ENCODE measurements at places on chromosomes 5 and 9.

DNA sequence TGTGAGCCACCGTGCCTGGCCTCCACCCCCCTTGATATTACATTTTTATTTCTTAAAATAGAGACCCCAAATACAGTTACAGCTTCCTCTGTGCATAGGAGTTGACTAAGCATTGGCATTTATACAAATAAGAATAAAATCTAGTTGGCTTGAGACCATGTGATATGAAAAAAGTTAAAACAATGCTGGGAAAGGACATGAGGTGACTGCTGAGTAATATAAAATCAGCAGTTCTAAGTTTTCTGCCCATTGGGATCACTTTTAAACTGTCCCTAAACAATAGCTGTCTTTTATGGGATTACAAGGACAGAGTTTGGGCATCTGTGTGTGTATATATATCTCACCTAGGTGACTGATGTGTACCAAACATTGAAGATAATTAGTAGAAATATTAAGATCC lies 96.6 kb downstream of the UBE2R2 start:
- DNase-seq = no peak

- no peak for DNase-seq
Measured at GRCh38 chr9:132185073-132186009, 23.5 kb downstream of the NTNG2 start.

DNA sequence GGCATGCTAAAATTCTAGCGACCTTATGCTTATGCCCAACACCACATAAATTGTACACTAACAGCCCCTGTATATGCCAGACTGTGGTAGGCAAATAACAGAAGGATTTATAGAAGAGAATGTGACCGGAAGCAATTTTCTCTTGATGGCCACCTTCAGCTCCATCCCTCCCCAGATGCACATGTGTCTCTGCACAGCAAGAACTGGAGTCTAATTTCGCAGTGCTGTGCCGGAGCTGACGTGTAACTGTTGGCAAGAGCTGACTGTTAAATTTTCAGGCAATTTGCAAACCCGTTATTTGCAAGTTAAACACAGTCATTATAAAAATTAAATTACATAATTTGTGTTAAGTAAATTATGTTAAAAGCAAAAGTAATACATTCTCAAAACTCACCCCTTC lies 48.4 kb downstream of the PCA3 start:
- no peak for DNase-seq

- DNase-seq = no peak
Measured at GRCh38 chr9:124831642-124832364, 21.5 kb upstream of the WDR38 start.

DNA sequence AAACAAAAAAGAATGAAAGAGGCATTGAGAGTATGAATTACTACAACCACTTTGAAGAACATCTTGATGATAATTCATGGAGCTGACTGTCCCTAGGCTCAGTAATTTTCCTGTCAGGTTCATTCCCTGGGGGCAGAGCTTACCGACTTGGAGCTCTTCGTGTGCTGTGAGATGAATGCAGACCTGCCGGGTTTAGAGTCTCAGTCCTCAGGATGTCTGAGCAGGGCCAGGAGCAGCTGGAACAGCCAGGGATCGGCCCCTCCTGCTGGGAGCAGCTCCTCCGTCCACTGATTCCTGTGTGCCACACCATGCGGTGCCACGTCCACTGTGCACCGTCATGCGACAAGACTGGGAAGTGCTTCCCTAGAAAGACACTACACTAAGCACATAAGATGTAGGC lies 62.2 kb upstream of the SPIN1 start:
- DNase-seq = no peak

DNA sequence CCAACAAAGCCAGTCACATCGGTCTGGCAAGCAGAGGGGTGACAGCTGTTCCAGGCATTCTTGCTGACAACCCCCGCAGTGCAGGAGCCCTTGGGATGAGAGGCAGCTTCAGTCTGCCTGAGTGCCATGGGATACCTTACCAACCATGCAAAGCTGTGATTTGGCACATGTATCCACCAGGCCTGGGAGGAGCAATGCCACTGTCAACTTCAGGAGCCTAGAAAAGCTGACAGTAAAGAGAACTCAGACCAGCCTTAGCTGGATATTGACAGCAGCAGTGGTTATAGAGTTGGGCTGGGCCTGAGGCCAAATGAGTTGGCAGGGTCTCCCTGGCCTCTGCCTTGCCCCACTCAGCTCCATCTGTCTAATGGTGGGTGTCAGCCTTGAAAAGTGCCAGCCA lies 10.1 kb upstream of the PLPPR1 start:
- DNase-seq = no peak

- DNase-seq = no peak
Measured at GRCh38 chr5:16606628-16607027, 10.2 kb downstream of the RETREG1 start.

DNA sequence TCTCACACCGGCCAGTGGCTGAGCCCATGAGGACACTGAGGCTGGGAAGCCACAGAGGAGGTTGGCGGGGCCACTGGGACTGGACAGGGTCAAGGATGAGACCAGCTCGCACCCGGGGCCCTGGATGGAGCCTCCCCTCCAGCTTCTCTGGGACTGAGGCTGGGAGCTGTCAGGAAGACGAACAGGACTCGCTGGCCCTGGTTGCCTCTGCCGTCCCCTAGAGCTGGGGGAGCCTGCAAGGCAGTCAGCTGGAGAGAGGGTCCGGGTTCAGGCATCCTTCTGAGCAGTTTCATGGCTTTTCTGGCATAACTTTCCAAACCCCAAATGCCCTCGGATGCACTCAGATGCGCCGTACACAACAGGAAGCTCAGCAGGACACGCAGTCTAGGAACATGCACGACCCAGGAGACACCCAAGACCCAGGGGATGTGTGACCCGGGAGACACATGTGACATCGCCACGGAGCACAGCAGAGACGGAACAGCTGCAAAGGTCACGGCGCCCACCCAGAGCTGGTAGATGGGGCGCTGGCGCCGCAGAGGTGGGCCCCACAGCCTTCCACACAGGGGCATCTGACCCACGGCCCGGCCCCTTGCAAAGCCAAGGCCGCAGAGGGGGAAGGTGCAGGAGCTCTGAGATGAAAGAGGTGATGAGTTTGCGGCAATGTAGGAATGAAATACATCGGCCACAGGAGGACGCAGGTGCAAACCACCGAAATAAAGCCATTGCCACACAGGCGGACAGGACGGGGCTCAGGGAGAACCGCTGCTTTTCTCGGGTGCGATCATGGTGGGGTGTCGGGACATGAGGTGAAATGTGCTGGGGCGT lies 17.1 kb downstream of the TPPP start:
- no peak for DNase-seq

DNA sequence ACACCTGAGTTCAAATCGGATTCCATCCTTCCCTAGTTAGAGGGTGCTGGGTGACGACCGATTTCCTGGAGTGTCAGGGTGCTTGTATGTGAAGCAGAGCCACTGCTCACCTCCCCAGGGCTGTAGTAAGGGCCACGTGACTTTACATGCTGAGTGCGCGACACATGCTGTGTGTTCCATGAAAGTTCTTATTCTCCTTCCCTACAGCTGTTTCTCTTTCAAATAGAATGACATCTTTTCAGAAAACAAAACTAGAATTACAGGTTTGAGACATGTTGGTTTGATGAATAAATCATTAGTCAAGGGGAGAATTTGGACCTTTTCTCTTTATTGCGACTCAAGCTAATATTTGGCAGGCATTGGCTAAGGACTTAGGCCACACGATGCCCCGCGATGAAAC lies 113.1 kb downstream of the JMY start:
- peak; percentile 84 for DNase-seq

GRCh38 chr5:170691657-170692056 lies 91.9 kb upstream of the GABRP start:
- DNase-seq = no peak

- DNase-seq = no peak
Measured at GRCh38 chr5:82358457-82358856, 80.3 kb upstream of the RPS23 start.

DNA sequence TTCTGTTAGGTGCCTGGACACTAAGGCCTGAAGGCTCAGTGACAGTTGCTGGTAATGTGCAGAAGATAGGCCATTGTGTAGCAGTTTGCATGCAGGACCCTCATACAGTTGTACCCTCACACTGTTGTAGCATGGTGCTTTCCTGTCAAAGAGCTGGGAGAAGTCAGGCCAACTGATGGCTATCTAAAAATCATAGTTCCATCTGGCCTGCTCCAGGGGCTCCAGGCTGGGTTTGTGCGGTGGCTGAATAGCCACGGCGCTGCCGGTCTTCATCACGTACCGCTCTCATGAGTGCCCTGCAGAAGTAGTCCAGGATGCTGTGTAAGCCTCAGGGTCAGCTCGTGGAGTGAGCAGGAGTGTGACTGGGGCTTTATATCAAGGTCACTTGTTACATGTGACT lies 12.2 kb downstream of the SECISBP2 start:
- no peak for DNase-seq

DNA sequence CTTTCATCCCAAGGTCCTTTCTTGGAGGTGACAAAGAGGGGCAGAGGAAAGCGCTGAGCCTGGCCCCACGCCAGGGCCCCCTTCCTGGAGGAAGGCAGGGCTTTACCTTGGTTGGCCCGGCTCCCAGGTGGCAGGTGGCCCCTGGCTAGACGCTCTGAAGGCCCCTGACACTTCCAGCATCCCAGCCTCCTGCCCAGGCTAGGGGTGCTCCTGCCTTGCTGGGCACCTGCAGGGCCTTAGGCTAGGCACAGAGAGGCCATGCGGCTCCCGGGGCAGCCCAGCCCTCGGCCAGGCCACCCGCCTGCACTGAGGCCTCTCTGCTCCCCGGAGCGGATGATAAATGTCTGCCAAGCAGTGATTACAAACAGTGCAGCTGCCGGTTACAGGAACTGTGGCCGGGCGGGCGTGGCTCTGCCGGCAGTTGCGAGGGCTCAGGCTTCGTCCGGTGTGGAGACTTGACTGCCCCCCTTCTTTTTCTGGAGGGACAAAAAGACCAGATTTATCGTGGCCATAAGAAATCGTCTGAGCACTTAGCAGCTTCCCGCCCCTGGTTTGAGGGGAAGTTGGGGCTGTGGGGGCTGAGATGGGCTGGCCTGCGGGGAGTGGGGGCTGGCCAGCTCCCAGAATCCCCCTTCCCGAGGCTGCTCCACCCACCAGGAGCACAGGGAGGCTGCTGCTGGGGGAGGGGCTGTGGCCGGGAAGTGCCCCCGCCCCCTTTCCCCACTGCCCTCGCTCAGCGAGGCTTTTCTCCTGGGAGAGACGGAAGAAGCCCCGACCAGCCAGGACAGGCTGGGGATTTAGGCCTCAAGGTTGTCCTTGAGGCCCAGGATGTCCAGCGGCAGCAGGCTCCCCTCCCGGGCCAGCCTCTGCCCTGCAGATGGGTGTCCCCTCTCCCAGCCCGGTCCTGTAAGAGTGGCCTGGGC lies 31.6 kb upstream of the UBAC1 start:
- peak; percentile 69 for DNase-seq

GRCh38 chr5:131381021-131381420 lies 117.2 kb downstream of the CDC42SE2 start:
- no peak for DNase-seq

GRCh38 chr5:35232124-35232523 lies 1.8 kb upstream of the PRLR start:
- DNase-seq = no peak

GRCh38 chr5:7848296-7848695 lies 2.6 kb downstream of the CFAP90 start:
- no peak for DNase-seq

GRCh38 chr5:160165137-160166068 lies 46.2 kb upstream of the PWWP2A start:
- DNase-seq = peak; percentile 98

DNA sequence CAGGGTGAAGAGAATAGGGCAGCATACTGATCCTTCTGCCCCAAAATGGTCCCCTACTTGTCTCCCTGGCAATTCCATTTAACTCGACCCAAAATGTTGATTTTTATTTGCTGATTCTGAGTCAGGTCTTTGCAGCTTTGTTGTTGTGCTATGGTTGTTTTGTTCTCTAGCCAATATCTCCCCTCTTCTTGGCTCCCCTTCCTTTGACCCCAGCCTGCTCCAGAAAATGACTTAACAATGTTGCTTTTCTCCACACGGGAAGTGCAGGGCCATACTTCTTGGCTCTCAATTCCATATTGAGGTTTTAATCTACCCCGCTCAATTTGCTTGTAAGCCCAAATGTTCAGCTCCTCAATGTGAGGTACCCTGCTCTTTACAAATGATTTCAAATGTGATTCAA lies 330.0 kb downstream of the RASEF start:
- DNase-seq = no peak

- peak; percentile 95 for DNase-seq
Measured at GRCh38 chr5:14186059-14186830, 43.1 kb downstream of the TRIO start.

DNA sequence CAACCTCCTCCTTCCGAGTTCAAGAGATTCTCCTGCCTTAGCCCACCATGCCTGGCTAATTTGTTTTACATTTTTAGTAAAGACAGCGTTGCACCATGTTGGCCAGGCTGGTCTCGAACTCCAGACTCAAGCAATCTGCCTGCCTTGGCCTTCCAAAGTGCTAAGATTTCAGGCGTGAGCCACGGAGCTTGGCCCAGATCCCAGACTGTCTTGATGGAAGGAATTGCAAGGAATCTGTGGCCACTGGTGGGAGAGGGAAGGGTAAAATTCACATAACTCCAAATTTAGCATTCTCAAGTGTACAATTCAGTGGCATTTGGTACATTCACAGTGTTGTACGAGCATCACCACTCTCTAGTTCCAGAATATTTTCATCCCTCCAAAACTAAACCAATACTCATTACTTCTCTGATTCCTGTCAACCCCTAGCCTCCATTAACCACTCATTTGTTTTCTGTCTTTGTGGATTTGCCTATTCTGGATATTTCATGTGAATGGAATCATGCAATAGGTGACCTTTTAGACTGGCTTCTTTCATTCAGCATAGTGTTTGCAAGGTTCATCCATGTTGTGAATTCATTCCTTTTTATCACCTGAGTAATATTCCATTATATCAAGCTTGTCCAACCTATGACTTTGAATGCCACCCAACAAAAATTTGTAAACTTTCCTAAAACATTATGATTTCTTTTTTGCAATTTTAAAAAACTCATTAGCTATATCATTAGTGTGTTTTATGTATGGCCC lies 8.9 kb upstream of the MYO10 start:
- DNase-seq = no peak

- no peak for DNase-seq
Measured at GRCh38 chr5:152464048-152464447, 59.0 kb upstream of the NMUR2 start.

- peak; percentile 70 for DNase-seq
Measured at GRCh38 chr9:107213561-107214028, 69.5 kb upstream of the RAD23B start.

DNA sequence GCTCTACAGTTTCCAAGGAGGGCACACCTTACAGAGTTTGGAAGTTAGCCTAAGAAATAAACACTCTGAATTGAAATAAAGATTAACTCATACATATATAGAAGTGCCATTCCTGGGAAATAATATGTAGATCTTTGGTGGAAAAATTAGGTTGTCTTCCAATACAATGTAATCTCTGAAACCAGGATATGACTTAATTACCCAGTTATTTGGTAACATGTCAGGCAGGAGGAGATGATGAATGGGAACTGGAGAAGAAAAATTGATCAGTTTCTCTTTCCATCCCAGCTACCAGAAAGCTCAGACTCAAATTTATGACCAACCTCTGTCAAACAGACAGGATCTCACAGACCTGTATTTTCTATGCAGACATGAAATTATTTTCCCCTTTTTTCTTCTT lies 215.2 kb upstream of the SNX2 start:
- DNase-seq = no peak
